Activated CD4-positive, alpha-beta T cell treated with anti-CD3 and anti-CD28 coated beads, Interleukin-2, amount 10 ng/mL, durations not matched to agents 7 days and 5 days (primary cell): ENCODE measurements at places on chromosomes 7 and 10. TPM values are rescaled to one million over a fixed set of nuclear protein-coding genes. Genes with fewer than 3 reads are reported as not detected.

Gene IFRD1
- total RNA-seq, result 28.6 TPM

Gene PIK3AP1
- total RNA-seq, result 1.1 TPM

Gene ANKRD22
- total RNA-seq, result 0.48 TPM

Gene SEMA3D
- total RNA-seq, result not detected

Gene AKR1C4
- total RNA-seq, result not detected

Gene LBX1
- not detected for total RNA-seq

Gene SPDYE2B
- total RNA-seq, result not detected

Gene OR13A1
- 0.10 TPM for total RNA-seq

Gene SFMBT2
- total RNA-seq, result 32.3 TPM

Gene CH25H
- total RNA-seq, result not detected

Gene ZNF789
- total RNA-seq, result 28.1 TPM

Gene HOXA9
- total RNA-seq, result not detected

Gene FANK1
- 0.31 TPM for total RNA-seq

Gene OR9A2
- total RNA-seq, result not detected

Gene MRPS17
- 11.8 TPM for total RNA-seq

Gene ADRA2A
- not detected for total RNA-seq

Gene PLCE1
- total RNA-seq, result 0.04 TPM
